ENCODE measurements at places on chromosomes 2 and 18.

GRCh38 chr2:33377048-33377447, 99.4 kb upstream of the RASGRP3 start:
- DNase-seq = no peak

DNA sequence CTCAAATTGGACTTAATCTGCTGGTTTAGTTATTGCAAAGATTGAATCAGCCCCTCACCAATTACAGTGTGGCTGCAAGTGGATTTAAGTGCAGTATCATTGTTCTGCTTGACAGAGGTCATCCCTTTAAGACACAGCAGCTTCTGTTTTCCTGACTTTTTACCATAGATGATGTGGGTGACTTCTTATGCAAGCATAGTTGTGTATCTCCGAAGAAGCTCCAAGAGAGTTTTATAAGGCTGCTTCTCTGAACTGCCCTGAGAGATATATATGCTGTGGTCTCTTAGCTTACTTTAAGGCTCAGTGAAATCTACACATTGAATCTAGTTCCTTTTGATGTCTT, 3.5 kb downstream of the TRIB2 start:
- no peak for DNase-seq

- peak; percentile 21 for DNase-seq
Observed at GRCh38 chr2:230947908-230948365, 22.9 kb upstream of the GPR55 start.

- no peak for DNase-seq
Observed at GRCh38 chr18:41789001-41789400, 166.0 kb upstream of the PIK3C3 start.

- no peak for DNase-seq
Observed at GRCh38 chr2:60104514-60105505, 448.6 kb downstream of the BCL11A start.

- DNase-seq = no peak
Observed at GRCh38 chr2:216482640-216483039, 16.0 kb upstream of the RPL37A start.

- no peak for DNase-seq
Observed at GRCh38 chr2:174011796-174012195, 46.6 kb upstream of the SP3 start.

- no peak for DNase-seq
Observed at GRCh38 chr2:28552045-28552823, 56.4 kb downstream of the PLB1 start.

DNA sequence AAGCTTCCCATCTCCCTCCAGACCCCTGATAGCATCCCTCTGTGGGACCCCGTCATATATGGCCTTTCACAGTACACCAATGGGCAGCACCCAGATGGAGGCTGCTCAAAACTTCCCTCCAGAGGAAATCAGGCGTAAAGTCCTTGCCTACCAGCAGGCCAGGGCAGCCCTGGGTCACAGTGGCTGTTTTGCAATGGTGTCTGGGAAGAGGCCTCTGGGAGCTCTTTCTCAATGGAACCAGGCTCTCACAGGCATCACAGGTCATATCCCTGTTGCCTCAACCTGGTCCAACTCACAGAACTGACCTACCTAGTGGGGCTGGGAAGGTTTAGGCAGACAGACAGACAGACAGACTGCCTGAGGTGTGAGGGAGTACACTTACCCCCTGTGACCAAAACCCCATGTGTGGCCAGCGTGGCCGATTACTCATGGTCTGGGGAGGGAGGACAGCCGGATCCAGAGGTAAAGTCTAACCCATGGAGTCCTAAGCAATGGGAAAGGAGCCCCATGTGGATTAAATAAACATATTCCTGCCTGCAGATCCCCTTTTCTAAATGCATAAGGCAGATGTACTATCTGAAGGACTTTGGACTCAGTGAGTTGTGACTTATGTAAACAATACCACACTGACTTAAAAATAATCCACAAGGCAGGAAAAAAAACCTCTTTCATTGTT, 58.2 kb downstream of the BCL2L11 start:
- no peak for DNase-seq

- DNase-seq = no peak
Observed at GRCh38 chr2:30421604-30422443, 25.2 kb upstream of the LCLAT1 start.

- DNase-seq = no peak
Observed at GRCh38 chr2:88265352-88266303, 95.5 kb downstream of the THNSL2 start.

DNA sequence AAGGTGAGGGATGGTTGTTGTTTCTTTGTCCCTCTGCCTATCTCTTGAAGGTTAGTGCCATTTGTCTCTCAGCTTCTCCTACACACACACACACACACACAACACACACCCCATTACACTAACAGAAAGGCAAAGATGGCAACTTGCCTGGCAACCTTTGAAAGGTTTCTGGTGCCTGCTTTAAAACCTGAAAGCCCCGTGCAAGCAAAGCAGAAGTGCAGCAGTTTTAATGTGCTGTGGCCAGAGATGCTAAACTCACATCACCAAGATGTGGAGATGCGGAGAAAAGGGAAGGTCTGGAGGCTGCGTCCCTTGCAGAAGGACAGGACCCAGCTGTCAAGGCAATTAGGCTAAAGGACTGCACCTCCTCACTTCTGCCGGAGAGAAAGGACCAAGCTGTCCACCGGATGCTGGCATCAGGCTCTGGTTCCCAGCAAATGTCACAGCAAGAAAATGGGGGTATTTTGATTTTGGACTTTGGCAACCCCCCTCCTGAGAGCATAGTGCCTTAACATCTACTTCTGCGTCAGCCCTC, 196.4 kb downstream of the ARL4C start:
- DNase-seq = no peak

GRCh38 chr18:10086458-10087210, 172.8 kb downstream of the VAPA start:
- no peak for DNase-seq

- peak; percentile 9 for DNase-seq
Observed at GRCh38 chr2:24409700-24410556, 49.6 kb upstream of the ITSN2 start.

DNA sequence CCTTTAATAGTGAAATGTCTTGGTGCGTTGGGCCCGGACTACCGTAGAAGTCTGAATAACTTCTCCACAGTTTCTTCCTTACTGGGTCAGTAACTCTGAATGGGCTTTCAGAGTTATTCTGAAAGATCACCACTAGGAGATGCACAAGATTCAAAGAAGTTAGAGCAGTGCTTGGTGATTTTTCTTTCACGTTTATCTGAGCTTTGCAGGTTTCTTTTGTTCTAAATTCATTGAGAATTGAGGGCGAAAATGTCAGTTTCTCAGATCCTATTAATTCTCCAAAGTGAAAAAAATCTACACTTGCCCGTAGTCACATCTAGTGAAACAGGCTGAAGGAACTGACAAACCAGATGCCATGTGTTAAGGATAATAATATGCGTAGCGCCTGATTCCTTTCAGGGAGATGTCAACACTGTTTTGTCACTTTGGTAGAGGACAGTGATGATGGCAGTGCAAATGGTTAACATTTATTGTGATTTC, 70.1 kb downstream of the QPCT start:
- DNase-seq = no peak

DNA sequence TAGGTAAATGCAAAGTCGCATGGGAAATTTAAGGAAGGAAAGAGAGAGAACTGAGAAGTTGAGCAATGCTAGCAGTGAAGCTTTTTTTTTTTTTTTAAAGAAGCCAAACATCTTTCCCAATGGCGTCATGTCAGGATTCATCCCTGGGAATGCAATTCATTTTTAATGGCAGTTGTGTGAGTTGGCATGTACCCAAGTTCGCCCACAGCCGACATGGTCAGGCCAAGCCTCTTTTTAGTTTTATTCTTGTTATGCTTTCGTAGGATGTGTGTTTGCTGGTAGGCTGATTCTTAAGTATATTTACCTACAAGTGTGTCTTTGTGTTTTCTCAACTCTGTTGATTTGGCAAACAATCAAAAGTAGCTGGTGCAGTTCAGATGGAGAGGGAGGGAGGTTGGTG, 127.6 kb upstream of the ITGA6 start:
- DNase-seq = no peak

DNA sequence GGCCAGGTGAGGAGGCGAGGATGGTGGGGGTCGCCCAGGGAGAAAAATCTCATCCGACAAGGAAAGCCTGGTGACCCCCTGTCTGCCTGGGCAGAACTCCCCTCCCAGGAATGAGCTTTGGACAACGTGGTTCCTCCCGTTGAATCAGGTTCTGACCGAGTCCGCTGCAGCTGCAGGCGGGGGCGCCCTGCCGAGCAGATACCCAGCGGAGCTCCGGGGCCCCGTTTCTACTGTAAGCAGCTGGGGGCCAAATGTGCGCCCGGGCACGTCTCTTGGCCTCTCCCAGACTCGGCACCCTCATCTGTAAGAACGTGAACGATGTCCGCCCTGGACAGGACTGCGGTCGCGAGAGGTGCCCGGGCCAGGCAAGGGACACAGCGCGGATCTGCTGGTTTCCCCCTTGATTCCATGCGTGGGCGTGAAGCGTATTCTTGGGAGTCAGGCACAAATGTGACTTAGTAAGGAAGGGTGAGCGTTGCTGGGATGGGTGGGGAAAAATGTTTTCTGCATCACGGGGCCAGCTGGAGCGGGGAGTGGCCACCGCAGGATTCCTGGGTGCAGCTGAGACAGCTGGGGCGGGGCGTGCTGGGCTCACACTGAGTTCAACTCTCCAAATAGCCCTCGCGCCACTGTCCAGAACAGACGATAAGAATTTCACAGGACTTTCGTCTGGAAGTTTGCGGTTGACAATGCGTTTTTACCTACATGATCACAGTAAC, 20.2 kb upstream of the TUBB6 start:
- DNase-seq = no peak

- DNase-seq = no peak
Observed at GRCh38 chr2:37869771-37870170, 55.3 kb upstream of the RMDN2 start.

DNA sequence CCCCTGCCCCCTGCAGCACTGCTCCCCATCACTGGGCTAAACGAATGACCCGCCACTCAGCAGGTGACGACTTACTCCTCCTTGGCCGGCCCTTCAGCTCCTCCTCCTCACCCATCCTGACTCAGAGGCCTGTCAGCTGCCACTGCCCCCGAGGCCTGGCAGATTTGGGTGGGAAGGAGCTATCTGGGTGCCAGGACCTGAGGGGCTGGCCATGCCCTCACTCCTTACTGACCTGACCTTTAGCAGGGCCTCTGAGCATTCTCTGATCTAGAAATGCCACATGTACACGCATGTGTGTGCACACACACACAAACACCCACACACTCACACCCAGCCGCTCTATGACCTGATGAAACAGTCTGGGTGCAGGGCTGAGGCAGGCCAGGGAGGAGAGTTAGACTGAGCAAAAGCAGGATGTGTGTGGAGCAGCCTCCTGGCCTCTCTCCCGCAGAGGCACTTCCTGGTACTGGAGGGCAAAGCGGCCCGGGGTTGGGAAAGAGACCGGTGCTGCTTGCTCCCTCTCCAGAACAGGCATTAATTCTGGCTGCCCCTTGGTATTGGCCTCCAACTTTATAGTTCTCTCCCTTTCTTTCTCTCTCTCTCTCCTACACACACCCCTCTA, 68.0 kb downstream of the ZFP36L2 start:
- peak; percentile 69 for DNase-seq

GRCh38 chr18:3012136-3013023, 564 bp downstream of the LPIN2 start:
- DNase-seq = peak; percentile 55

DNA sequence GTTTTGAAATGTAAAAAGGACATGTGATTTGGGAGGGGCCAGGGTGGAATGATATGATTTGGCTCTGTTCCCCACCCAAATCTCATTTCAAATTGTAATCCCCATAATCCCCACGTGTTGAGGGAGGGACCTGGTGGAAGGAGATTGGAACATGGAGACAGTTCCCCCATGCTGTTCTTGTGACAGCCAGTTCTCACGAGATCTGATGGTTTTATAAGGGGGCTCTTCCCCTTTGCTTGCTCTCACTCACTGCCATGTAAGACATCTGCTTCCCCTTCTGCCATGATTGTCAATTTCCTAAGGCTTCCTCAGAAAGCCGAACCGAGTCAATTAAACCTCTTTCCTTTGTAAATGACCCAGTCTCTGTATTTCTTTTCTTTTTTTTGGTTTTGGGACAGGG, 39.2 kb downstream of the FECH start:
- DNase-seq = no peak

DNA sequence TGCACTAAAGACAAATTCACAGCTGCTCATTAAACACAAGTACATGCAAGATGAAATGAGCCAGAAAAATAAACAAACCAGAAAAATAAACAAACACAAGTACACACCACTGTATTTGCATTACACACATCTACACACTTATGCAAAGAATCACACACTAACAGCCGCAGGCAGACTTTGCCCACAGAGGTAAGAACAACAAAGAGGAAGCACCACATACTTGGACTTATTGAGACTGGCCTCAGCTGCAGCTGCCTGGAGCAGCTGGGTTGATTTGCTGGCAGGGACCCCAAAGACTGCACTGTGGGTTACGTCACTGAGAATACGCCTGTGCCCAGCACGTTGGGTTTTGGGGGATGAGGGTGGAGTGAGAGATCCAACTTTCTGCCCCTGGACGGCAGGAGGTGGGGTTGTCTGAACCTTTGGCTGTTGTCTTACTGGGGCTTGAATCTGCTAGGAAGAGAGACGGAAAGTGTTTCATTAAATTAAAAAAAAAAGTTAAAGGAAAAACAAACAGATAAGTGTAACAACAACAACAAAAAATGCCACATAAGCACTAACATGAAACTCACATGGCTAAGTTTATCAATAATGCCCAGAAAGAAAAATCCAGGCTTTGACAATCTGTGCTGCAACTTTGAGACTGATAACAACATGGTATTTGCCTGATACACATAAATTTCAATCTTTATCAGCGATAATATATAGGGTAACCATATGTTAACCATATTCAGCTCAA, 71.9 kb upstream of the NFU1 start:
- peak; percentile 6 for DNase-seq

GRCh38 chr2:25065768-25066167, 23.9 kb downstream of the EFR3B start:
- no peak for DNase-seq

GRCh38 chr2:159933040-159933726, 129.2 kb downstream of the PLA2R1 start:
- DNase-seq = no peak

DNA sequence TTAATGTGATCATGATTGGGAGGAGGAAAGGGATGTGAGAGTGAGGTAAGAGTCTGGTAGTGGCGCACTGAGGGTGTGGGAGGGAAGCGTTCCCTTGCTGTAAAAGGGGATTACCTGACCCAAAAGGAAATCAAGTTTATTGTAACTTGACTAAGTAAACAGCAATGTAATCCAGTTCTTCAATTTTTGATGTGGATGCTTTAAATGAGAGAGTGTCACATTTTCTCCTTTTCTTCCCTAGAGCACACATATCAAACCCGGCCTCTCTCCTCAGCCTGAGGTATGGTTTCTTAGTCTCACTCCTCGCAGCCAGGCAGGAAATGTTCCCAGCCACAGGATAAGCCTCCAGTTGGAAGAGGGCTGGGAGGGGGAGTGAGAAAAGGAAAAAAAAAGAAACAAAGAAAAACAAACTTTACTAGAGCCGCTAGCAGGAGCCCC, 688 bp upstream of the ARHGAP28 start:
- no peak for DNase-seq

- DNase-seq = no peak
Observed at GRCh38 chr2:166234112-166234846, 106.5 kb upstream of the SCN1A start.

All from C1 segment of cervical spinal cord (tissue), 14 donors.